ENCODE measurements at places on chromosomes 2 and 18. TPM values are rescaled to one million over a fixed set of nuclear protein-coding genes. Genes with fewer than 3 reads are reported as not detected.

GRCh38 chr18:22559414-22560274, 141.9 kb upstream of the CTAGE1 start:
- DNase-seq: peak; percentile 85

Gene CTLA4
- polyA plus RNA-seq: 0.22 TPM

- no peak for DNase-seq
Measured at GRCh38 chr2:64978514-64979268, 10.5 kb upstream of the SLC1A4 start.

Gene OR6B2
- not detected for polyA plus RNA-seq

Gene SERPINB11
- polyA plus RNA-seq: not detected

- no peak for DNase-seq
Measured at GRCh38 chr2:30680121-30680520, 127.1 kb downstream of the CAPN13 start.

DNA sequence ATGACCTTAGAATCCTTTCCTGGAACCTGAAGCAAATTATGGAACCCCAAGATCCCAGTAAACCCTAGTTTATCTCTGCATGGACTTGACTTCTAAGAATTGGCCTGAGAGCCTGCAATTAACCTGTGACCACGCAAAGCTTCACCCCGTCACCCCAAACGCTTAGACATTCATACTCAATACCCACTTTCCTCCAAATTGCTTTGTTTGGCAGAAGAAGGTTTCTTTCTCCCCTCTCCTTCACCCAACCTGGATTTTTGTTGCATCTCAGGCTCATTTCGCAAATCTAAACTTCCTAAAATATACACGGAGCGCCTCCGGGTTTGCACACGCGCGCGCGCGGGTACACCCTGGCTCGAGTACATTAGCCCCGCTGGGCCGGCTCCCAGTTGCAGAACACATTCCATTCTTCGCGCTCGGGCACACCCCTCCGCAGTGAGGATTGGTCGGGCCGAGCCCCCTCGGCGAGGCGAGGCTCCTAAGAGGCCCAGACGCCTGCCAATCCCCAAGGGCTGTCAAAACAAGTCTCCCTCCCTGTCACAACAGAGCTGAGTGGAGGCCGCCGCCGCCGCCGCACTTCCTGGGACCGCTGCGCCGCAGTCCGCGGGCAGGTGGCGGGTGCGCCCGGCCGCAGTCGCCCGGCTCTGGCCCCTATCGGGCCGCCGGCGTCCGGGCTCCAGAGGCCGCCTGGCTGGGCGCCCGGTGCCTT, at the start of gene PLCL1:
Gene PLCL1, plus strand, starts transcription at position 545 of the 709 bp plus-strand sequence.
- DNase-seq: peak; percentile 84

DNA sequence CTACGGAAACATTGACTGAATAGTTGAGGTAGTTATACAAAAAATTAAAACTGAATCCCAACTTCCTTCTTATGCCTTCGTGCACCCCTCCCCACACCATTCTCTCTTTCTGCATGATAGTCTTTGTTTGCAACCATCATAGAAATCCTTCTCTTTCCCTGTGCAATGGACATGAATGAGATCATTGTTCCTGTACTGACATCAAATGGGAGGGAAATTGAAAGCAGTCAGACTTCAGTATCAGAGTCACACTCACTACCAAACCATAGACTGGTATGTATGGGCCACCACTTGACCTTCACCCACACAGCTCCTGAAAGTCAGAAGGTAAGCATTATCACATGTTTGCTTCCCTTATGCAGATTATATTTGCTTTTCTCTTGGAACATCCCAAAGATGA, 782.8 kb downstream of the BCL11A start:
- DNase-seq: no peak
